Astrocyte (in vitro differentiated cells and primary cell): ENCODE measurements at places on chromosomes 12 and 14. TPM values are rescaled to one million over a fixed set of nuclear protein-coding genes. Genes with fewer than 3 reads are reported as not detected.

DNA sequence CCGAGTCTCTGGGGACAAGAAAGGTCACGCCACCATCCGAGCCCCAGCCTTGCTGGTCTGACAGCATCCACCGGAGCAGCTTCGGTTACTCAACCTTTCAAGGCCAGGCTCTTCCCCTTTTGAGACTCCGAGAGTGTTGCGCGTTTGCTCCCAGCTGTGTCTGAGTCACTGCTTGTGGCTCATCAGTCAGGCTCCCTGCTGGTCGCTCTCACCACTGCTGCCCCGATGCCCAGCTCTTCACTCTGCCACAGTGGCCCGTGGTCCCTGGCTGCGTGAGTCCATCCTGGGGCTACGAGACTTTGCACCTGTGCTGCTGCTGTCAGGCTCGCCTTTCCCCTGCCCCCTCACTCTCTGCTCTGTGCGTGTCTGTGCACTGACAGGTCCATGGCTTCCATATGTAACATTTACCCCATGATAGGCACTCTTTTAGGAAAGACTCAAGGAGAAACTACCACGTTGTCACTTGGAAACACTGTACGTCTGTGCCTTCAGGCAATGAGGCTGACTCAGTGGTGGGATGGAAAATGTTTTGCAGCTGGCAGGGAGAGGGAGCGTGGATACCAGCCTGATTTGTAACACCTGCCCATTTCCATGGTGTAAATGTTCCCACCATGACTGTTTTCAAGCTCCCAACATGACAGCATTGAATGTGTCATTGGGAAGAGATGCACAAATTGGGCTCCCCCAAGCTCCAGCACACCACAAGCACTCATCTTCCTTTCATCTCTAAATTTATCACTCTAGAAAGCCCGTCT is 350.7 kb downstream of the TMEM132D start:
- DNase-seq = peak; percentile 26

GRCh38 chr14:23248601-23249000 is 10.9 kb downstream of the RNF212B start:
- DNase-seq = no peak

BIN2 gene
- not detected in 2 replicates for total RNA-seq

GRCh38 chr12:473863-474577 is 14.3 kb downstream of the B4GALNT3 start:
- peak; percentile 36 for DNase-seq

DNA sequence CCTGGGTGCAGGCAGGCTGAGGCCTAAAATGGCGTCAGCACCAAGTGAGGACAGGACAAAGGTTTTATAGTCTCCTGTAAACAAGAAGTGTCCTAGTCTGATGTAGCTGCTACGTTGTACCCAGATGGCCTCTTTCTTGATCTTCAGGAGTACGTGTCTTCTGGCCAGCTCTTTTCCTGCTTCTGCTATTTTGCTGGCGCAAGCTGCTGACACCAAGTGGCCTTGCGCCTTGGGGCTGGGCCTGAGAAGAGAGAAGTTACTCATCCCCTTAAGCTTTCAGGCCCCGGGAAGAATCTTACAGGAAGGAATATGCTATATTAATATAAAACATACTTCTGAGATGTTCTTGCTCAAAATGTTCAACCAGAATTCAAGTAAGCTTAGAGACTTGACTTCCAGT is 605.2 kb downstream of the GALC start:
- no peak for DNase-seq
